ENCODE measurements at places on chromosomes 1 and 21.

- no peak for DNase-seq
Measured at GRCh38 chr21:40564318-40564717, 282.6 kb downstream of the DSCAM start.

DNA sequence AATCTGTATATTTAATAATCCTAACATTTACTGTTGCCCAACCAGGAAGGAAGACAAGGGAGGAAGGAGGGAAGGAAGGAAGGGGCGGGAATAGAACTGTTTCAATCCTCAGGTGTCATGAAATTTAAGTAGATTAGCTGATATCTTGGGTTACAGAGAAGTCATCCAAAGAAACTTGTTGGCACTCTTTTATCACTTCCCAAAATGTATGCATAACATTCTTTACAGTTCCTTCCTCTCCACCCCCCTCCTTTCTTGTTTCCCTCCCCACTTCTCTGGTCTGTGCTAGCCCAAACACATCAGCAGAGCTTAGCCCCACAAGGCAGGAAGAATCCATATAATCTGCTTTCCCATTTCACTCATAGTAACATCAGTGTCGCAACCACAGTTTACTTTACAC is 110.9 kb downstream of the ESRRG start:
- DNase-seq, result no peak

- DNase-seq, result no peak
Measured at GRCh38 chr21:34998176-34998575, 50.9 kb downstream of the RUNX1 start.

DNA sequence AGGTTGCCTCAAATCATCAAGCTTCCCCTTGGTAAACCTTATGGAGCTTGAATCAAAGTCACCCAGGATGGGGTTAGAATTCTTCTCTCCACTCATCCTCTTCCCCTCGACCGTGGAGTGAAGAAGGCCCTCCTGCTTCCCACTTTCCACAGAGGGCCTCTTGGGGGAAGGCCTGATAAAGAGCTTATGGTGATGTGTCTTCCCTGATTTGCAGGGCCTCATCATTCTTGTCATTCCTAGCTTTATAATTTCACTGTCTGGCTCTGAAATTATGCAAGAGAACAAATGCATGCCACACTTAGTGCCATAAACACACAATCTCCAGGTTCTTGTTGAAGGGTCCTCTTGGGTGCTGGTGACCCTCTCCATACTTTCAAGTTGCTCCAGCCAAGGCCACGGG is 101.2 kb downstream of the HMGB4 start:
- DNase-seq, result no peak

- DNase-seq, result no peak
Measured at GRCh38 chr1:89932598-89933364, 62.1 kb upstream of the ZNF326 start.

DNA sequence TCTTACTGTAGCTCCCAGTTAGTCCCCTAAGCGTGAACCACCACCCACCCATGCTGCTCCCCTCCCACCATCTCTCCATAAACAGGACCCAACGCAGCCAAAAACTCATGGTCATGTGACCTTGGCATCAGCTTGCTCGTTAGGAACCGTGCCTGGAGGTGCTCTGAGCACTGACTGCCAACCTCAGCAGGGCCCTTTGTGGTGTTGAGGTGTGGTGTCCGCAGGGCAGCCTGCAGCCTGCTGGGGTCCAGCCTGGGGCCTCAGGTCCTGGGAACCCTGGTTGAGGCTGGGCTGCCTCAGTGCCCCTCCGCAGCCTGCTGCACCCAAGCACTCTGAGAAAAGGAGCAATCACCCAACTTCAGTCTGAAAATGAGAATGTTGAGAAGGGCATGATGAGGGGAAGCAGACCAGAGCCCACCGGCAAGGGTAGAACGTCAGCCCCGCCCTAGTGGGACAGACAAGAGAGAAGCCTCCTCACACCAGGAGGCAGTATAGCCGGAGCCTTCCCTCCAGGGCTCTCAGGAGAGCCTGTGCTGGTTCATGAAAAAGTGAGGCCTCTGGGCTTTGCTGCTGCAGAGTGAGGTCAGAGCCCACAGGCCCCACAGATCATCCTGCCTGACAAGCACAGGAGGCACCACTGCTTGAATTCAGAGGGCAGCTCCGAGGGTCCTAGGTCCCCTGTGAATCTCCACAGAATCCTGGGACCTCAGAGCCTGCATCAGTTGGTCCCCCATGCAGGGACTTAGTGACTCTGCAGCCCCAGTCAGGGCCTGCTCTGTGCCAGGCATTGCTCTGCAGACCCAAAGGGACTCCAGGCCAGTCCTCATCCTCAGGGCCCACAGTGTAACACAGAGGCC is 4.9 kb upstream of the COL6A2 start:
- no peak for DNase-seq

Measured in SW 1271 (cell line).